ENCODE measurements at places on chromosomes 2 and 18.

DNA sequence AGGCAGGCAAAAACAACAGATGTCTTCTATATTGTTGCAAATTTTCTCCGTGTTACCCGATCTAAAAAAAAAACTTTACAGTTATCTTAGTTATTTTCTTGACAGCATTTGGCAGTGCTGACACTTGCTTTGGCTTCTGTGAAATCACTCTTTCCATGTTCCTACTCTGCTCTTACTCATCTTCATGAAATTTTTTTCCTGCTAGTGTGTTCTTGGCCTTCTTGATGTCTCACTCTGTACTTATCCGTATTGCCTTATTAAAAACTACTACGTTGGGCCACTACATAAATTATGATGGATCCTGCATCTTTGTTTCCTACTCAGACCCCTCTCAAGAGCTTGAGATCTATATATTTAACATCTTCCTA, 134.4 kb downstream of the IKZF2 start:
- DNase-seq = no peak

- no peak for DNase-seq
Measured at GRCh38 chr2:170265321-170265720, 87.4 kb downstream of the MYO3B start.

GRCh38 chr2:133496501-133497269, 71.6 kb downstream of the NCKAP5 start:
- DNase-seq = no peak

GRCh38 chr18:12750076-12750714, 47.4 kb downstream of the PSMG2 start:
- no peak for DNase-seq

- peak; percentile 23 for DNase-seq
Measured at GRCh38 chr2:191601060-191601459, 76.9 kb upstream of the NABP1 start.

DNA sequence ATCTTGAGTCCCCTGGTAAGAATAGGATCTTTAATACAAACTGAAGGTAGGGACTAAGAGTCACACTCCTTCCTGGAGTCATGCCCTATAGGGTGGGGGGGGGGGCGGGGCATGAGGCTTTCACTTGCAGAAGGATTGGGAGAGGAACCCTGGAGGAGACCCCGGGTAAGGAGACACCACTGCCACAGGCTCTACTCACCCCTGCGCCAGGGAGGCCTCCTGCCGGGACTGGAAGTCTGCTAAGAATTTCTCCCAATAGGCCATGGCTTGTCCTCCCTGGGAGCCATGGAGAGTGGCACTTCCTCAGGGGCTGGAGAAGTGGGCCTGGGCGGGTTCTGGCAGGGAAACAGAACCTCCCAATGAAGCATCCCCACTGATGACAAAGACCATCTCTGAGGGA, 645.3 kb upstream of the RAB6C start:
- no peak for DNase-seq

DNA sequence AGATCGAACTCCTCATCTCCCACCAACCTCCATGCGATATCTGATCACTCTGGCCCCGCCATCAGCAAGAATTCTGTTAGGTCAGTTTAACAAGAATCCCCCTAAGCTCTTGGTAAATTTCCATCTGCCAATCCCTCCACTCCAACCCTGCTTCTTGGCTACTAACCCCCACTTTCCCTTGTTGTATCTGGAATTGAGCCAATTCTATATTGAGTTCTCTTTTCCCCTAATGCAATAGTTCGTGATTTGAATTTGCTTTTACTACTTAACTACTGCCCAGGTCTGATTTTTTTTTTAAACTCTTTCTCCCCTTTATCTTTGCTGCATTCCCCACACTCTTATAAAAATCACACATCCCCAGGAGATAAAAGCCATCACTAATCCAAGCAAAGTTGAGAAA, 159.3 kb upstream of the STK17B start:
- DNase-seq = no peak

DNA sequence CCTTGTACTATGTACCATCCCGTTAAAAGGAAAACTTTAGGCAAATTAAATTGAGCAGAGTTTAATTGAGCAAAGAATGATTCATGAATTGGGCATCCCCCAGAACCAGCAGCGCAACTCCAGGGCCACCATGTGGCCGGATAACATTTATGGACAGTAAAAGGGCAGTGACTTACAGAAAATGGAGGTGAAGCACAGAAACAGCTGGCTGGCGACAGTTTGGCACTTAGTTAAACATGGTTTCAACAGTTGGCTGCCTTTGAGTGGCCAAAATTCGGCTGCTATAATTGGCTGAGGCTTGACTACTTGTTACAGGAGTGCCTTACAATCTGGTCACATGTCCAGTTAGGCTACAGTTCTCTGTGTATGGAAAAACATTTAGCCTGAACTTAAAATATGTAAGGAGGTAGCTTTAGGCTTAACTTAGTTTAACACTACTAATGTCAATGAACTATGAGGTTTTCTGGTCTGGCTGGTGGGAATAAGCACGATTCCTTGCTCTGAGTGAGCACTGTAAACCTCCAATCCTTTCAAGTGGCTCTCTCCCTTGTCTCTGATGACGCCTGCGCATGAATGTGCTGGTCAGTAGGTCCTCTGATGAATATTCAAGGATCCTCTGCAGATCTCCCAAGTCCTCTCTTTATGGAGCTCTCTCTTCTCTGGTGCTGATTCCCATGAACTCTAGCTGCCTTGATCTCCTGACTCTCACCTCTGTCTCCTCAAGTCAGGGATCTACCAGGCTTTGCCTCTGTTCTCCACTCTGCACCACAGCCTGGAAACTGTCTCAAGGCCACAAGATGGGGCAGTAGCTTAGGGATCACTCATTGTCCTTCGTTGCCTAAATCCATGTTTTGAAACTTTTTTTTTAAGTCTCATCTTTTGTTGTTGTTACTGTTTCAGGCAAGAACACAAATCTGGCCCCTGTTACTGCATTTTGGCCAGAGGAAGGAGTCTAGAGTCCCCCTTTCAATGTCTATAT, 24.4 kb upstream of the RAB31 start:
- DNase-seq = peak; percentile 80

GRCh38 chr2:59866436-59866835, 687.0 kb downstream of the BCL11A start:
- DNase-seq = no peak

GRCh38 chr2:47069628-47070154, 85.4 kb downstream of the STPG4 start:
- DNase-seq = no peak

- DNase-seq = no peak
Measured at GRCh38 chr2:230879271-230879882, 14.6 kb downstream of the ITM2C start.

- no peak for DNase-seq
Measured at GRCh38 chr18:79274823-79275222, 120.9 kb upstream of the NFATC1 start.

DNA sequence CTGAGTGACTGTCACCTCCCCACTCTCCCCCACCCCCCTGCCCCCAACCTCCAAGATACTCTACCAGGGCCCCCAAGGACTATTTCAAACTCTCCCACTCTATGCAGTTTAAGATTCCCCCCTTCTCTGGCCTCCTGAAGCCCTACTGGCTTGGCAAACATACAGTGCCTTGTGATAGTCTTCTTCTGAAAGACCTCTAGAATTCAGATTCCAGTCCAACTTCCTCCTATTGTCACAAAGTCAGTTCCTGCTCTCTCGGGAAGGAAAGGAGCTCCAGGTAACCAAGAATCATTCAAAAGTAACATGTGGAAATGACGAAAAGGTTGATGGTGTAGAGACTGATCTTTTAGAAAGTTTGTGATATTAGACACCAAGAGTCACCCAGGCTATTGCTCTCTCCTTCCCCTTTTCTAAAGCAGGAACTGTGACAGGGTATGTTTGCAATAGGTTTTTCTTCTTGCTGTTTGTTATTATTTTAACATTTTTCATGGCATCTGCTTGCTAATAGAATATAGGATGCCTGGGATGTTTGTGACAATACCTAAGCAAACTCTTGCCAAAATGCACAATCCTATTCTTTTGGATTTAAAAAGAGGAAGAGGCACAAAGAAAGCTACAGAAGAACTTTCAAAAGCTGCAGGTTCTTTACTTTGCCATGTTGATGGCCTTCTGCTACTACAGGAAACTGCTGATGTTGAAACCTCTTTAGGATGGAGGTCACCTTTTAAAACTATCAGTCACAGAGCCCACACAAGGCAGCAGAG, 93.5 kb upstream of the MGAT4A start:
- peak; percentile 43 for DNase-seq
